ENCODE measurements at places on chromosomes 2 and 18.

- DNase-seq: no peak
These were observed 43.5 kb upstream of the NXPH2 start for GRCh38 chr2:138823666-138824065.

GRCh38 chr2:241865957-241866789 lies 3.4 kb upstream of the RTP5 start:
- no peak for DNase-seq

DNA sequence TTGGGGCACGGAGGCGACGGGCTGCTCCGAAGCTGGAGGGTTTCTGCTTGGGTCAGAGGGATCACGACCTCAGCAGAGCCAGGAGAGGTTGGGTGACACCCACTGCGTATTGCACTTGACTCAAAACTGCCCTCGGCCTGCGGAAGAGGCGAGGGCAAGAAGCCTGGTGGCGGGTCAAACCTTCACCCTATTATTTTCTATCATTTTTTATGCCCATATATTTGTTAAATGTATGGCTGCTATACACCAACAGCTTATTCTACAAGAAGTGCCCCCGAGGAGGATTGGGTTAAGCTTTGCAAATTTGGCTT lies 12.6 kb upstream of the SATB2 start:
- DNase-seq: no peak

- no peak for DNase-seq
These were observed 298.3 kb downstream of the RBM43 start for GRCh38 chr2:150963336-150963735.

GRCh38 chr2:85935170-85935745 lies 46.5 kb upstream of the ST3GAL5 start:
- no peak for DNase-seq

- no peak for DNase-seq
These were observed 658.0 kb upstream of the CDH2 start for GRCh38 chr18:28834889-28835288.

DNA sequence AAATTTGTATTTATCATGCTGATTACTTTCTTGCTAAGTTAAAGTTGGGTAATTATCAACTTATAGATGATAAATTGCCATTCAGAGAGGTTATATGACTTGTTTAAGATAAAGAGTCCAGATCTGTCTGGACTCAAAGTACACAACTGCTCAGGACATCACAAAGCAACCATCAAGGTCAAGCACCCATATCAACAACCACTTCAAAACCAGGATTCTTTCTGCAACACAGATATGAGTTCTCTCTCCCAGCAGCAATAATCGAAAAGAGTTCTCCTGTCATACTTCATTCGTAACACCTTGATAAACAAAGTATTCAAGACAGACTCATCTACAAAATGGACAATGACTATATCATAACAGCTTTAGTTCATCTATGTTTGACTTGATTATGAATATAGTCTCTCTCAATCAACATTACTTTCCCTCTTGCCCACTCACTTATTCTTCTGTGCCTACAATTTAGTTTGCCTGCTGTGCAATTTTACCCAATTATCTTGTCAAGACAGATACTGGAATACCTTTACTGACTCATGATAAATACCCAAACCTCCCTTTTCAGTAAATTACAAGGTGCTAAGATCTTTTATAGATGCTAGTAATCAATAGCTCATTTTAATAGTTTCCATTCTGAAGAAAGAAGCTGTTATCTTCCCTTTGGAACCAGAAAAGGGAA lies 281.8 kb downstream of the NBAS start:
- no peak for DNase-seq

GRCh38 chr2:70942396-70943204 lies 6.9 kb downstream of the ATP6V1B1 start:
- DNase-seq: no peak

GRCh38 chr2:177984749-177985148 lies 87.8 kb downstream of the PDE11A start:
- no peak for DNase-seq

GRCh38 chr2:88250404-88250803 lies 80.3 kb downstream of the THNSL2 start:
- DNase-seq: no peak

DNA sequence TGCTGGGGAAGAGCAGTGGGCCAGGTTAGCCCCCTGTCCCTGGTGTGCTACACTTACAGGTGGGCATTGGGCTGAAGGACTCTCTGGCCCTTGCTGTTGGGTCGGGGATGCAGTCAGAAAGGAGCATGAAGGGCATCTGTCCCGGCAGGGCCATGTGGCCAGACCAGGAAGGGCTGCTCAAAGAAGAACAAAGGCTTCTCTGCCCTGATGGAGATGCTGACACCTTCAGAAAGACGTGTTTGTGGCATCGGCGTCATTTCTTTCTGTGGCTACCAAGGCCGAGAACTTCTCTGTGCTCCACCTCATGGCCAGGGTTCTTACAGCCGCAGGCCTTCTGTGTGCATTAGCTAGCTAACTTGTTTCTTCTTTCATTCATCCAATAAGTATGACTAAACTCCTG lies 239.1 kb downstream of the FAM210A start:
- no peak for DNase-seq
